ENCODE measurements at places on chromosomes 6 and 20.

DNA sequence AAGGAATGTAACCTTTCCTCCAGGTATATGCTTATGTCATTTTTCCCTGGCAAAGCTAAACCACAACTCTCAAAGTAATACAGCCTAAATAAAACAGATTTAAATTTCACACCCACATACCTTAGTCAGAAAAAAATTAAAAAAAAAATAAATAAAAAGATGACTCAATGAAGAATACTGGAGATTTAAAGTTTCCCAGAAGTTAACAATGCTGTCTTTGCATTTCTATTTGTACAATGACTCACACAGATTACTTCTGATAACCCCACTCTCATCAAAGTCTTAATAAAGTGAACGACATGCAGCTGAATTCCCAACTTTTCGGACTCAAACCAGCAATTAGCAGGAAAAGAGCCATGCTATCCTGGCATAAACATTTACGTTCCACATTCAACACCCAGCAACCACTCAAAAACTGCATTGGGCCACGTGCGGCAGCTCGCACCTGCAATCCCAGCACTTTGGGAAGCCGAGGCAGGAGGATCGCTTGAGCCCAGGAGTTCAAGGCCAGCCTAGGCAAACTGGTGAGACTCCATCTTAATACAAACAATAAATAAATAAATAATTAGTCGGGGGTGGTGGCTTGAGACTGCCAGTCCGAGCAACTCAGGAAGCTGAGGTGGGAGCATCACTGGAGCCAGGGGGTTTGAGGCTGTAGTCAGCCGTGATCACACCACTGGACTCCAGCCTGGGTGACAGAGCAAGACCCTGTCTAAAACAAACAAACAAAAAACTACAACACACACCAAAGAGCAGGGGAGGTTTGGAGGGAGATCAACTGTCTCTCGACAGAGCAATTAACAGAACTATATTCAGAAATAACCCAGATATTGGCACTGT lies 130.5 kb downstream of the WDR27 start:
- DNase-seq = no peak

GRCh38 chr6:39937686-39938333 lies 3.5 kb upstream of the MOCS1 start:
- DNase-seq = no peak

GRCh38 chr20:37390503-37390890 lies 44.6 kb downstream of the SRC start:
- DNase-seq = no peak

- DNase-seq = no peak
Observed at GRCh38 chr6:143195349-143195845, 134.7 kb downstream of the AIG1 start.

GRCh38 chr6:136503303-136504029 lies 46.8 kb downstream of the MAP7 start:
- DNase-seq = no peak

GRCh38 chr6:158751224-158751623 lies 67.9 kb downstream of the EZR start:
- no peak for DNase-seq

DNA sequence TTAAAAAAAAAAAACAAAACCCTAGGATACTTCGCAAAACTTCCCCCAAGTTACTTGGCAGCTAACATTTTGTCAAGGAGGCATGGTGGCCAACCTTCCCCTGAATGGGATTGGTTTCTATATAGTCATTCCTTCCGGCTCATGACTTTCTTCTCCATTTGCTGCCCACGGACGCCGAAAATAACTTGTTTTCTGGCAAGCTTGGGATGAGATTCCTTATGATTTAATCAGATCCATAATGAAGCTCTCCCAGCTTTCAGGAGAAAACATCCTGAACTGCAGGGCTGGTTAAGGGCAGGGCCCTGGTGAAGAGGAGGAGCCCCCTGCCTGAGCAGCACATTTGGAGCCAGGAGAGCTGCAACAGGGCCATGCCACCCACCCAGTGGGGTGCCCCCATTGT lies 49.9 kb downstream of the PPP1R16B start:
- DNase-seq = no peak

- DNase-seq = no peak
Observed at GRCh38 chr6:130671577-130671976, 155.6 kb upstream of the SMLR1 start.

- no peak for DNase-seq
Observed at GRCh38 chr6:10297832-10298231, 117.0 kb downstream of the TFAP2A start.

- DNase-seq = no peak
Observed at GRCh38 chr6:152404086-152404857, 232.9 kb downstream of the SYNE1 start.

GRCh38 chr6:22570185-22570551 lies 802 bp downstream of the HDGFL1 start:
- DNase-seq = no peak

- no peak for DNase-seq
Observed at GRCh38 chr6:40912158-40912946, 126.7 kb downstream of the UNC5CL start.

- DNase-seq = no peak
Observed at GRCh38 chr20:50475681-50476292, 34.4 kb upstream of the PTPN1 start.

DNA sequence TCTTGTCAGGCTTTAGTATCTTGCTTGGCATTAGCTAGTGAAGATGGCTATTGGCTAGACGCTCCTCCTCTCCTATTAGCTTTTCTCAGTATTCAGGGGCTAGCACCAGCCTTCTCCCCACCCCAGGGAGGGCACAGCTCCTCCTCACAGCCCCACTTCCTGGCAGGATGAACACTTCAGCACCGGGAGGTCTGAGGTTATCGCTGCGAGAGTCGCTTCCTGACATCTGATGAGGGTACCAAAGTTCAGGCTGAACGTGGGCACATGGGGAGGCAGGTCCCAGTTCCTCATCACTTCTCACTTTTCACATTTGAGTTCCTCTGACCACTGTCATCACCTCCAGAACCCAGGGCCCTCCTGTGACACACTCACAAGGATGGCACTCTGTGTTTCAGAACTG lies 66.6 kb downstream of the LAMA4 start:
- no peak for DNase-seq

DNA sequence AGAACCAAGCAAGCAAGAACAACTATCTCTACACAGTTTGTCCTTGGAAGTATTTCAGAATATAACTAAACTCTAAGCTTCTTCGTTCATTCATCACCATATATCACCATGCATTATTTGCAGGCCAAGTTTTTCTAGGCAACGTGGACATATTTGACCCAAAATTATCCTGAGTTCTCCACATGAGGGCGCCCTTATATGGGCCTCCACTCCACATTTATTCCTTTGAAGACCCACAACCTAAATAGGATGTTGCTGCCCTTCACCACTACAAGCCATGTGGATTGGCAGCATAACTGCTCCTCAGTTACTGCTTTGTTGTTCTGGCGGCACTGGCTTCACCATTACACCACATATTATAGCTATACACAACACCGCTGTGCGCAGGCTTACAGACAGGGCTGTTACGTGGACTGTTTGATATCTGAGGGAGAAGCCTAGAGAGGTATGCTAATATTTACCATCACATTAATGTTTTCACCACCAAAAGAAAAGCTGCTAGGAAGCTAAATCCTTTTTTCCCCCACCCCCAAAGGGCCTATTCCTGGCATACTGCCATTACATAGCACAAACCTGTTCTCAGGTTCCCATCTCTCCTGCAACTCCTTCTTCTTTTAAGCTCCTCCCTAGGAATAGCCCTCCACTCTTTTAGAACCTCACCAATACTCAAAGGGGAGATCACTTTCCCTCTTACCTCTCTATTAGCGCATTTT lies 411.7 kb downstream of the C6orf118 start:
- no peak for DNase-seq

DNA sequence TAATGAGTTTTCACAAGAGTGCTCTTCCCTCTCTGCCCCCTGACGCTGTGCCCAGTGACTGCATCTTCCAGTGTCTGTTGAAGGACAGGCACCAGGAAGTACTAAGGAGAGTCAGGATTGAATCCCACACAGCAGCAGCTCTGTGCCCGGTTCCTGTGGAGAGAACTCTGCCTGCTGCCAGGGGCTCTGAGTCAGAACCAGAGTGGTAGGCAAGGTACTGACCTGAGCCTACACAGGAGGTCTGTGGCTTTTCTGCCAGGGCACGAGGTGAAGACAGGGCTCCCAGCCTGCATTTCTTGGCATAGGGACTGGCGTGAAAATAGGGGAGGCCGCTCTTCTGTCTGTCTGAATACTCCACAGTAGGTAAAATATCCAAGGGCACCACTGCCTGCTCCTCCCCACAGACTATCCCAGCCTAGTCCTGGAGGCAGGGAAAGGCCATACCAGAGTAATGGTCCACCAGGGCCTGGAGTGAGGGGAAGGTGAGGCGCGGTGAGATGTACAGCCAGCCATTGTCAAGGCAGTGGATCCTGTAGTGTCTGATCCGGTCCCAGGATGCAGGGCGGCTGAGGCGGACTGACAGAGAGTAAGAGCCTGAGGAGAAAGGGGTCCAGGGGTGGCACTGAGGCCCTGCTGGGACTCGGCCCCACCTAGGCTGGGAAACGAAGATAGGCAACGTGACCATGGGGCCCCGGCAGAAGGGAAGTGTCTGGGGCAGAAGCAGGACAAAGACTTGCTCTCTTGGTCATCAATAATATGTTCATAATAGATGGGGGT lies 9.4 kb downstream of the RAB5IF start:
- DNase-seq = no peak

- no peak for DNase-seq
Observed at GRCh38 chr20:24568842-24569241, 99.4 kb downstream of the SYNDIG1 start.

- no peak for DNase-seq
Observed at GRCh38 chr6:161407115-161407514, 133.3 kb upstream of the AGPAT4 start.

DNA sequence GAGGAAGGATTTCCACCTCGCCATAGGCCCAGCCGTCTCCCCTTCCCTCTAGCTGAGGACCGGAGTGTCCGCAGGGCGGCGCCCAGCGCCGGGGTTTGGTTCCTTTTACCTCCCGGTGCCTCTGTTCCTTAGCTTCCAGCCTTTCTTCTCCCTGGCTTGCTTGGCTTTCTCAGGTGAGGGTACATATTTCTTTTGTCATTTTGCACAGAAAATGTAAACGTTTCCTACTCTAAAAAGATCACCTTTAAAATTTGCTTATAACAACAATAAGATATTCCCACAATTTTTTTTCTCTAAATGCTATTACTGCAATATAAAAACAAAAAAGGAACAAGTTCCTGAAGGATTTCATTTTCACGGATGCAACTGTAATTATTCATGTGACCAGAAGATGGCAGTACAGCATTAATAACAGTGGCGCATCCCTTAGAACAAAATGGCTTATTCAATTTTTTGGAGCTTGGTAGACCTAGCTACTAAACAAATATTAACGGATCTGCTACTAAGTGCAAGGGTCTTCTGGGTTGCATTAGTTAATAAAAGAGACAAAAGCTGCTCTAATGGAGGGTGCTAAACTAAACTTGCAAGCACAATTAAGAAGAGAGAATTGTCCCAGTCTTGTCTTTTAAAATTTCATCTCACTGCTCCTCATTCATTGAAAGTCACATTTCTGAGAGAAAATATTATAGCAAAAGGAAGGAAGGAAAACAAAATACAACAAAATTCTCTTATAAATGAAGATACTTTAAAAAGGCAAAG lies 172.9 kb downstream of the ADGRG6 start:
- DNase-seq = no peak

DNA sequence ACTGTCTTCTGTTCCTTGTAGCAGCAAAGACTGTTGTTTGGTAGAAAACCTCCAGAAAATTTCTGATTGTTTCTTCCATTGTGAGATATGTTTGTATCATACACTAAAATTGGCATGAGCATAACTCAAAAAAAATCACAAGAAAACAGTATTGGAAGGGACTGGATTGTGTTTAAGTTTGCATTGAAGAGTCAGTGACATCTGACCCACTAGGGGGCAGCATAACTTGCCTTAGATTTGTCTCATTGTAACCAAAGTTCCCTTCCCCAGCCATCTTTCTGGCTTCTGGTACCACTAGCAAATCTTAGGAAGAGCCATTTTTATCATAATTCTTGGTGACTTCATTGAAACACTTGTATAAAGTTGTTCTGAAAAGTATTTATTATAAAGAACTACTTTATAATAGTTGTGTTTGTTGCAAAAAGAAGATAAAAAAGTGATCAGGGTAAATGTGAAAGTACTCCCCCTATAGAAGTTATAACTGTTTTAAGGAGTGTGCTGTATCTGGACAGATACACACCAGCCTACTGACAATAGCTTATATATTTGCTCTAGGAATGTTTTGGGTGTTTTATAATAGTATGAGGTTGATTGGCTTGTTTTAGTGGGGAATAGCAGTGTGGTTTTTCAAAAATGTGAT lies 7.7 kb downstream of the CSTF1 start:
- peak; percentile 70 for DNase-seq

GRCh38 chr20:49112596-49113274 lies 66.6 kb downstream of the CSE1L start:
- DNase-seq = no peak

DNA sequence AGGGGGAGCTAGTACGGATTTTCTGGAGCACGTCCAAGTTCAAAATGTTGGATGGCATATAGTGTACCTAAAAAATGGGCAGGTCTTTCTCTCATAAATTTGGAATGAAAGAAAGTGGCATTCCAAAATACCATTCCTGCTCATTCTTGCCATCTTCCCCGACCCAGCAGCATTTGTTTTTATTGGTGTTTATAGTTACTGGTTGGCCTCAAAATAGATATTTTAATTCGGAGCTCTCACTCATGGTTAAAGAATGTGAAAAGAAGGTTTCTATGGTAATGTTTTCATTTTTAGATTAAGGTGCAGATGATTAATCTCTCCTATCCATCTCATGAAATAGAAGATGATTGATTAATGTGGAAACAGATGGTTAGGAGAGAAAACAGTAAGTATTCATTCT lies 204.5 kb downstream of the HIVEP2 start:
- no peak for DNase-seq

DNA sequence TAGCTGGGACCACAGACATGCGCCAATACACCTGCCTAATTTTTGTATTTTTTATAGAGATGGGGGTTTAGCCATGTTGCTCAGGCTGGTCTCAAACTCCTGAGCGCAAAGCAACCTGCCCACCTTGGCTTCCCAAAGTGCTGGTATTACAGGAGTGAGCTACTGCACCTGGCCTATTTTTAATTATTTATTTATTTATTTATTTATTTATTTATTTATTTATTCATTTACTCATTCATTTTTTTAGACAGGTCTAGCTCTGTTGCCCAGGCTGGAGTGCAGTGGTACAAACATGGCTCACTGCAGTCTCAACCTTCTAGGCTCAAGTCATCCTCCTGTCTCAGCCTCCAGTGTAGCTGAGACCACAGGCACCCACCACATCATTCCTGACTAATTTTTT lies 434.3 kb downstream of the DOK5 start:
- DNase-seq = no peak

- no peak for DNase-seq
Observed at GRCh38 chr6:109363753-109364152, 18.5 kb downstream of the CD164 start.

DNA sequence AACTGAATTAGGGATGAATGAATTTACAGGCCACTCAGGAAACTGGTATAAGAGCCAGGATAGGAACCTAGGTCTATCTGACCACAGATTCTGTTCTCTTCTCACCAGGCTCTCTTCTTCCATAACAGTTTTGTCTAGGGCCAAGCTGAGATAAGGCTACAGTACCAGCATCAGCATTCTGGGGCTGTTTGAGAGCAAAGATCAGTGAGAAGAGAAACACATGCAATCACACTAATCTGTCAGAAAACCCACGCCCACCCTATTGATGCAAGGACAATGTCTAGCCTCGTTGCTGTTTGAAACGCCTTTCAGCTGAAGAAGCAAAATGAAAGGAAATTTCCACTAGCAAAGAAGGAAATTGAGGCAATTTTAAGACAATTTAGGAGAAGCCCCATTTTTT lies 137.7 kb downstream of the LCA5 start:
- no peak for DNase-seq

GRCh38 chr20:2165871-2166270 lies 64.2 kb downstream of the STK35 start:
- DNase-seq = no peak

Measured in stimulated activated CD4-positive, alpha-beta T cell treated with anti-CD3 and anti-CD28 coated beads, Interleukin-2, amount 100 ng/mL, for 48 hours (primary cell).